ENCODE measurements at places on chromosomes 16 and 17.
A peak's percentile ranks its signal among the peaks of the same experiment; 100 is the strongest.

- no peak overlapping the region for H3K4me3 ChIP-seq
- peaks cover 19% of the 10 kb centered on the region for H3K4me1 ChIP-seq
- H3K27ac ChIP-seq, result no peak overlapping the region
- peaks cover 11% of the 10 kb centered on the region for H3K36me3 ChIP-seq
- DNase-seq, result no peak
Observed at GRCh38 chr16:81553080-81553813, 108.6 kb downstream of the CMIP start.

- H3K4me1 ChIP-seq, result no peaks in the 10 kb centered on the region
- H3K27me3 ChIP-seq, result no peaks in the 10 kb centered on the region
- H3K4me3 ChIP-seq, result no peak overlapping the region
- DNase-seq, result peak; percentile 78
- peaks cover 79% of the 10 kb centered on the region for H3K36me3 ChIP-seq
Observed at GRCh38 chr16:46673320-46674013, 15.5 kb downstream of the VPS35 start.

DNA sequence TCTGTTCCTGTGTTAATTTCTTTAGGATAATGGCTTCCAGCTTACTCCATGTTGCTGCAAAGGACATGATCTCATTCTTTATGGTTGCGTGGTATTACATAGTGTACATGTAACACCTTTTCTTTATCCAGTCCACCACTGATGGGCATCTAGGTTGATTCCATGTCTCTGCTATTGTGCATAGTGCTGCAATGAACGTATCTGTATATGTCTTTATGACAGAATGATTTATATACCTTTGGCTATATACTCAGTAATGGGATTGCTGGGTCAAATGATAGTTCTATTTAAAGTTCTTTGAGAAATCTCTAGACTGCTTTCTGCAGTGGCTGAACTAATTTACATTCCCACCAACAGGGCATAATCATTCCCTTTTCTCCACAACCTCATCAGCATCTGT is 39.8 kb downstream of the ABCA10 start:
- no peak overlapping the region for H3K27ac ChIP-seq
- DNase-seq, result no peak
- no peaks in the 10 kb centered on the region for H3K27me3 ChIP-seq
- H3K36me3 ChIP-seq, result no peaks in the 10 kb centered on the region

GRCh38 chr17:71899317-71899716 is 221.5 kb upstream of the SOX9 start:
- no peaks in the 10 kb centered on the region for H3K27me3 ChIP-seq
- no peak overlapping the region for H3K4me3 ChIP-seq
- no peaks in the 10 kb centered on the region for H3K4me1 ChIP-seq
- DNase-seq, result no peak
- no peak overlapping the region for H3K27ac ChIP-seq
- H3K36me3 ChIP-seq, result no peaks in the 10 kb centered on the region

DNA sequence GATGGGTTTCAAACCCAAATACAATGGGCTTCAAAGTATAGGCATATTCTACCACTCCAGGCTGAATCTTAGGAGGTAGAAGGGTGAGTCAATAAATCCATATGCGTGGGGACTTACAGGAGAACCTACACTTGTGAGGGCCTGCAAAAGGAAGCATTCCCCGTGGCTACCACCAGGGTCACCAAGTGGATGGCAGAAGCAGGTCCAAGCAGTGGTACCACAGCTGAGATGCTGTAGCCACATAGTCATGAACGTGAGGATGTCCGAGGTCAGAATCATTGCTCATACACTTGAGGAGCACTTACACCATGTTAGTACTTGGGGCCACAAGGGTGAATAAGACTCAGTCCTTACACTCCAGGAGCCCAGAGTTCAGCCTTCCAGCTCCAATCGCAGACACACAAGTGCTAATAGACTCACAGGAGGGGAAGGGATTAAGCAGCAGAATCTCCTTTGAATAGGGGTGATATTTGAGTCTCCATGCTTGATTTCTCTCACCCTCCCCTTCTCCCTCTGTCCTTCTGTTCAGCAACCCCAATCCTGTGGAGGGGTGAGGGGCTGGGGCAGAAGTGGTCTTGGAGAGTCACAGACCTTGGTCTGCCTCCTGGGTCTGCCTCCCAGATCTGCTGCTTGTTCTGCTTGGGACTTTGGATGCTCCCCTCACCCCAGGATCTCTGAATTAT is 42.5 kb upstream of the ASIC2 start:
- H3K4me3 ChIP-seq, result no peak overlapping the region
- H3K27ac ChIP-seq, result no peak overlapping the region
- no peaks in the 10 kb centered on the region for H3K27me3 ChIP-seq

DNA sequence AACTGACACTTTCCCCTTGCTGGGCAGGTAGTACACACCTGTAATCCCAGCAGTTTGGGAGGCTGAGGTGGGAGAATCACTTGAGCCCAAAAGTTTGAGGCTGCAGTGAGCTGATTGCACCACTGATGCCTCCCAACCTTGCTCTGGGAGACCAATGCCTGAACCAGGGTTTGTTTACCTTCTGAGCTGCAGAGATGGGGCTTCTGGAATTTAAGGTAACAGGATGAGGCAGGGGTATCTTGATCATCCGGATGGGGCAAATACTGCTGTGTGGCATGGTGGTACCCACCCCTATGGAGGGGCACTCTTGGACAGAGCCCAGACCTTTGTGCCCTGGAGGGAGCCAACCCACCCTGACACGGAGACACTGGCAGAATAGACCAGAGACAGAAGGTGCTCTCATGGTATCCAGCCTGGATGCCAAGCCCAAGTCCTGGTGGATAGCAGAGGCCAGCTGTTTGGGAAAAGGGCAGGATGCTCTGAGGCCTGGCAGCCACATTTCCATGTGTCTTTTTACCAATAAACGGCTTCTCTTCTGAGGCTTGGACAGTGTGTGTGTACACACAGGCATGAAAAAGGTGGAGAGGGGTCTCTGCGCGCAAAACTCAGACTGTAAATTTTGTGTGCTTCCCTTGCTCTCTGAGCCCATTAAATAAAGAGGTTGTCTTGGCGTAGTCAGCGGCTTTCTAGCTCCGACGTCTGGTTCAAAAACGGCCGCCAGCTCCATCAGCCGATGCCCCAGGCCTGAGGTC is 4.4 kb downstream of the ZNF48 start:
- peak overlapping the region; percentile 74 for H3K27ac ChIP-seq
- DNase-seq, result no peak
- H3K4me1 ChIP-seq, result peaks cover 25% of the 10 kb centered on the region
- H3K4me3 ChIP-seq, result peak overlapping the region; percentile 44
- H3K27me3 ChIP-seq, result no peaks in the 10 kb centered on the region
- H3K36me3 ChIP-seq, result peaks cover 21% of the 10 kb centered on the region

DNA sequence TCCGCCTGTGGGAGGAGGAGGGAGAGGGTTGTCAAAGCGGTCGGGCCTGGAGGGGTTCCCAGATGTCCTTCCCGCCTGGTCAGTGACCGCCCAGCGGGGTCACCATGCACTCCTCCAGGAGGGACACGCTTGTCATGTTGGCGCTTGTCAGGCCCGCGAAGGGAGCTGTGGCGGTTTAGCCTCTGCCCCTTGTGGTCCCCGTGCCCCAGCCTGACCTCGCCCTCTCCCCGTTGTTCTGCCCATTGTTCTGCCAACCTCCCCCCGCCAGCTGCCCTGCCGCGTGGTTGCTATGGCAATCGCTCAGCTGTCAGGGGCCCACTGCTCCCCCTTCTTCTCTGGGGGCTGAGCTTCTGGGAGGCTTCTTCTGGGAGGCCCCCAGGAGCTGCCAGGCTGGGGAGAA is 146.4 kb upstream of the CIBAR2 start:
- no peak overlapping the region for H3K27ac ChIP-seq
- H3K36me3 ChIP-seq, result no peaks in the 10 kb centered on the region
- no peaks in the 10 kb centered on the region for H3K27me3 ChIP-seq
- no peak overlapping the region for H3K4me3 ChIP-seq

- peaks cover 39% of the 10 kb centered on the region for H3K4me1 ChIP-seq
- no peak overlapping the region for H3K4me3 ChIP-seq
- no peaks in the 10 kb centered on the region for H3K27me3 ChIP-seq
- no peak overlapping the region for H3K27ac ChIP-seq
- no peak for DNase-seq
Observed at GRCh38 chr16:35678-36305, 17.6 kb downstream of the POLR3K start.

DNA sequence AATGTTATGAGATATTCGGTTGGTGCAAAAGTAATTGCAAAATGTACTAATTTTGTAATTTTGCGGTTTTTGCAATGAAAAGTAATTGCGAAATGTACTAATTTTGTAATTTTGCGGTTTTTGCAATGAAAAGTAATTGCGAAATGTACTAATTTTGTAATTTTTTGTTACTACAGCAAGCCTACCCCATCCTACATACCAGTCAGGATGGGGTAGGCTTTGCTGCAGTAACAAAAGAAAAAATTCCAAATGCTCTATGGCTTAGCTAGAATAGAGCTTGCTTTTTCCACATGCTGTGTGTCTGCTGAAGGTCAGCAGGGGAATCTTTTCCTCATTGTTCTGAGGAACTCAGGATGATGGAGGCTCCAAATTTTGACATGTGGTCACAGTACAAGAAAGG is 83.3 kb upstream of the GPRC5B start:
- H3K36me3 ChIP-seq, result no peaks in the 10 kb centered on the region
- DNase-seq, result no peak
- H3K27ac ChIP-seq, result no peak overlapping the region
- H3K4me3 ChIP-seq, result no peak overlapping the region
- H3K4me1 ChIP-seq, result no peaks in the 10 kb centered on the region

- H3K36me3 ChIP-seq, result no peaks in the 10 kb centered on the region
- no peak overlapping the region for H3K4me3 ChIP-seq
- H3K4me1 ChIP-seq, result peaks cover 2% of the 10 kb centered on the region
- no peak for DNase-seq
Observed at GRCh38 chr17:41575336-41575735, 3.5 kb upstream of the KRT9 start.

GRCh38 chr16:77618951-77619350 is 103.4 kb upstream of the NUDT7 start:
- no peak overlapping the region for H3K27ac ChIP-seq
- no peak overlapping the region for H3K4me3 ChIP-seq
- no peaks in the 10 kb centered on the region for H3K36me3 ChIP-seq
- DNase-seq, result no peak
- H3K27me3 ChIP-seq, result no peaks in the 10 kb centered on the region

- H3K4me1 ChIP-seq, result no peaks in the 10 kb centered on the region
- no peaks in the 10 kb centered on the region for H3K36me3 ChIP-seq
- no peak overlapping the region for H3K27ac ChIP-seq
- no peaks in the 10 kb centered on the region for H3K27me3 ChIP-seq
- no peak for DNase-seq
Observed at GRCh38 chr16:63983401-63983800, 1138.5 kb downstream of the CDH11 start.

- no peak for DNase-seq
- no peaks in the 10 kb centered on the region for H3K36me3 ChIP-seq
- no peak overlapping the region for H3K27ac ChIP-seq
- peaks cover 4% of the 10 kb centered on the region for H3K4me1 ChIP-seq
- H3K4me3 ChIP-seq, result no peak overlapping the region
- no peaks in the 10 kb centered on the region for H3K27me3 ChIP-seq
Observed at GRCh38 chr16:55513616-55514015, 4.7 kb downstream of the LPCAT2 start.

- no peak overlapping the region for H3K27ac ChIP-seq
- H3K4me1 ChIP-seq, result no peaks in the 10 kb centered on the region
- no peaks in the 10 kb centered on the region for H3K27me3 ChIP-seq
- no peak overlapping the region for H3K4me3 ChIP-seq
- H3K36me3 ChIP-seq, result no peaks in the 10 kb centered on the region
Observed at GRCh38 chr16:26317885-26318284, 626.1 kb downstream of the HS3ST4 start.

DNA sequence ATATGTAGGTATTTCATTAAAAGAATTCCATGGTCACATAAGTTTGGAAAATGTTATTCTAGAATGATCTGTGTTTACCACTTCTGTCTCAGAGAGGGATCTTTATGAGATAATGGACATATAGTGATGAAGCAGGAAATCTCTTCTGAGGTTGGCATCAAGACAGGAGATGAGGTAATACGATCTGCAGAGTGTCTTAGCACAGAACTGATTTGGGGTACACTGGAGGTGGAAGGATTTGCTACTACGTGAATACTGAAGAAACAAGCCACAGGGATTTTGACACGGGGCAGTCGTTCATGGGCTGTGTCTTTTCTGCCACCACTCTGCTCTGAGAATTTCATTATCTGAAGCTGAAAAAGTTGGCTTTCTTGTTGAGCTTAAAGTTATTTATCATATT is 5.5 kb downstream of the CBFB start:
- no peak overlapping the region for H3K4me3 ChIP-seq
- H3K36me3 ChIP-seq, result peaks cover 66% of the 10 kb centered on the region
- no peaks in the 10 kb centered on the region for H3K27me3 ChIP-seq
- no peak overlapping the region for H3K27ac ChIP-seq
- H3K4me1 ChIP-seq, result peaks cover 10% of the 10 kb centered on the region
- DNase-seq, result no peak

DNA sequence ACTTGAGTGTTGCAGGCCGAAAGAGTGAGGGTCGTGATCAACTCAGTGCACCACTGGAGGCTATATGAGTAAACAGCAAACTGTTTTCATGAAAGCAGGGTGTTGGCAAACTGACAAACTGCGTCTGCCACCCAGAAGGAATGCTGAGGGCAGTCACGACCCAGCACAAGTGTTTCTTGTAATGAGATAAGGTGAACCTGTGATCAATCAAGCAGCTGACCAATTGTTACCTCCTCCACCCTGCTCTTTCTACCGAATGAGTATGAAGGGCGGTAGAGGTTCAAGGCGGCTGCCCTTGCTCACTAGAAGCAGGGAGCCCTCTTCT is 5.5 kb upstream of the SRL start:
- no peak overlapping the region for H3K27ac ChIP-seq
- no peak overlapping the region for H3K4me3 ChIP-seq
- no peak for DNase-seq

- H3K4me3 ChIP-seq, result no peak overlapping the region
- H3K4me1 ChIP-seq, result peaks cover 86% of the 10 kb centered on the region
- H3K27me3 ChIP-seq, result peaks cover 24% of the 10 kb centered on the region
- H3K36me3 ChIP-seq, result no peaks in the 10 kb centered on the region
- no peak overlapping the region for H3K27ac ChIP-seq
- DNase-seq, result peak; percentile 79
Observed at GRCh38 chr16:89037261-89038152, 56.1 kb upstream of the ACSF3 start.

DNA sequence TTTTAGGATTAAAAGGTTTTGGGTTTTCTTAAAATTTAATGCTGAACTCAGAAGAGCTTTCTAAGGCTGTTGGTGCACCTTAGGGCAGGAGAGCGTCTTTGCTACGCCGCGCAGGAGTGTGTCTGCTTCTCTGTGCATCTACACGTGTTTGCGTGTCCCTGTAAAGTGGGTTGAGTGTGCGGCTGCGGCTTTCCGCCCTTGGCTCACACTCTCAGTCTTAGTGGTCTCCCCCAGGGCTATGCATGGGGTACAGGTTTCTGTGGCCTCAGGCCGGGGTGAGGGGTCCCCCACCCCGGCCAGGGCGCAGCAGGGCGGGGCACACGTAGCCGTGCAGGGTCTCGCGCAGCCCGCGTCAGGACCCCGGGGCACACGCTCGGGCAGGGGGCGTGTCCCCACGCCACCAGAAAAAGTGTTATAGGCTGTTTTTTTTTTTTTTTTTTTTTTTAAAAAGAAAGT is 727 bp upstream of the TENT4B start:
- peaks cover 17% of the 10 kb centered on the region for H3K4me1 ChIP-seq
- H3K27me3 ChIP-seq, result no peaks in the 10 kb centered on the region
- H3K27ac ChIP-seq, result peak overlapping the region; percentile 98
- H3K4me3 ChIP-seq, result peak overlapping the region; percentile 76
- H3K36me3 ChIP-seq, result no peaks in the 10 kb centered on the region

GRCh38 chr17:2724784-2725164 is 13.2 kb upstream of the CLUH start:
- no peak overlapping the region for H3K27ac ChIP-seq
- DNase-seq, result peak; percentile 37
- H3K4me3 ChIP-seq, result no peak overlapping the region
- H3K36me3 ChIP-seq, result no peaks in the 10 kb centered on the region

GRCh38 chr17:72387487-72387886 is 266.7 kb downstream of the SOX9 start:
- H3K4me3 ChIP-seq, result no peak overlapping the region
- H3K27me3 ChIP-seq, result no peaks in the 10 kb centered on the region
- DNase-seq, result no peak
- no peaks in the 10 kb centered on the region for H3K36me3 ChIP-seq
